Glomerular endothelial cell (primary cell): ENCODE measurements at places on chromosomes 13 and 19.

GRCh38 chr13:85019121-85019520 is 780.1 kb downstream of the SLITRK6 start:
- no peak for DNase-seq

DNA sequence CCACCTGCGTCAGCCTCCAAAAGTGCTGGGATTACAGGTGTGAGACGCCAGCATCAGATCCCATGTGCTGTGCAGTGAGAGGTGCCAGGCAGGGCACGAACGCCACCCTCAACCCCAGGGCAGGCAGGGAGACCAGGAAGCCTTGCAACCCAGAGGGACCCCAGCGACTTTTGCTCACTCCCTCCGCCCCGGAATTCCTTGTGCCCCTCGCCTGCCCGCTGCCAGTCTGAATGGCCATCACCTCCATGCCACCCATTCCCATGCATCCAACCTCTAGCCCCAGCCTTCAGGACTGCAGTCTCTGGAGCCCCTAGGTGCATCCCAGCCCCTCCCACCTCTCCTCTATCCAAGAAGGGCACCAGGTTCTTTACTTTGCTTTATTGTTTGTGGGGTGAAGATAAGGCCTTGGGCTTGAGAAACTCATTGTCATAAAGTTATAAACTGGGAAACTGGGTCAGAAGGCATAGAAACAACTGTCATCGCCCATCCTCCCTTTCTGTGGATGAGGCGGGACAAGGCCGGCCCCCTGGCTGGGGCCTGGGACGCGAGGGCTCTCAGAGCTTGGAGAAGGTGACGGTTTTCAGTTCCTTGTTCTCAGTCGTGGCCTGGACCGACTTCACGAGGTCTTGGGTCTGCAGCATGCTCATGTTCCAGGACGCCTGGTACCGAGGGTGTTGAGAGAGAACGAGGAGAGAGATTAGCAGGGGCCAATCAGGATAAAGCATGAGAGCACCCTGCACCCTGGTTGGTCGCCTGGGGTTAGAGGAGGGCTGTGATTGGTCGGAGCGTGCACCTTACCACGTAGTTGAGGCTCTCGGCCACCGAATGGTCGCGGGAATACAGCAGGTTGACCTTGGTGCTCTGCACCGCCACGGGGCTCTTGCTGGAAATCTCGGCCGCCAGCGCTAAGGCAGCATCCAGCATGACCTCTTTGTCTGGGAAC is 2.6 kb upstream of the LGALS4 start:
- no peak for DNase-seq

GRCh38 chr13:92573467-92574057 is 653.0 kb upstream of the GPC6 start:
- no peak for DNase-seq

- DNase-seq = no peak
These were observed 11.1 kb downstream of the SLC7A10 start for GRCh38 chr19:33214596-33214995.

- DNase-seq = no peak
These were observed at the start of gene HSPB6 for GRCh38 chr19:35756377-35757230. Gene HSPB6 (minus strand): TSS chr19:35757029. CDS start chr19:35757008, 21 bp downstream.

DNA sequence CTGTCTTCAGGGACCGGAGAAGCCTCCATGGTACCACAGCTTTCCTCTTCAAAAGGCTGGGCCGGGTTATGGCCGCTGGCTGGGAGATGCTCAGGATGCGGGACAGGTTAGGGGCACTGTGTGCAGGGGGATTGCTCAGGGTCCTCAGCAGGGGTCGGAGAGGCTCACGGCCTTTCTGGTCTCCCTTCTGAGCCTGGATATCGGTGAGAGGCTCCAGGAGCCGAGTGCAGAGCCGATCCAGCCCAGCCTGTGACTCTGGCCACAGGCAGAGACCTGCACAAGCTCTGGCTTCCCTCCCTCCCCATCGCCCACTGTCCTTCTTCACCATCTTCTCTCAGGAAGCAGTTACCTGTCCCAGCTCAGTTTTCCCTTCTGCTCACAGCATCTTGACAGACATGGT is 306.0 kb downstream of the ZNF536 start:
- DNase-seq = no peak

GRCh38 chr13:94280845-94281244 is 198.6 kb downstream of the DCT start:
- DNase-seq = no peak

DNA sequence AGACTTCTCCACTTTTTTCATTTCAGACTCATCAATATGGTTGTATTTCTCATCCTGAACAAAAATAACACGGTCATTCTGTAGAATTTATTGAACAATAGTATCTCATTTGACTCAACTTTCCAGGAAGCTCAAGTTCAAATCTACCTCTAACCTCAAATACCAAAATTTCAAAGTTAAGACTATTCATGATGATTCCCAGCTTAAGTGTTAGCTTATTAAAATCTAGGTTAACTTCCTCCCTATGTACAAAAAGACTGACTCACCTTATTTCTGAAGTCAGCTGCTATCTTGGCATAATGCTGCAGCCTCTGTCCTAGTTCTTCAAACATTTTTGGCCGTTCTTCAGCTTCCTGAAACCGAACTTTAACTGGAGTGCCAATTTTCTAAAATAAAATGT is 23.2 kb downstream of the HSPH1 start:
- no peak for DNase-seq

GRCh38 chr13:95025116-95025515 is 276.1 kb downstream of the ABCC4 start:
- DNase-seq = no peak

DNA sequence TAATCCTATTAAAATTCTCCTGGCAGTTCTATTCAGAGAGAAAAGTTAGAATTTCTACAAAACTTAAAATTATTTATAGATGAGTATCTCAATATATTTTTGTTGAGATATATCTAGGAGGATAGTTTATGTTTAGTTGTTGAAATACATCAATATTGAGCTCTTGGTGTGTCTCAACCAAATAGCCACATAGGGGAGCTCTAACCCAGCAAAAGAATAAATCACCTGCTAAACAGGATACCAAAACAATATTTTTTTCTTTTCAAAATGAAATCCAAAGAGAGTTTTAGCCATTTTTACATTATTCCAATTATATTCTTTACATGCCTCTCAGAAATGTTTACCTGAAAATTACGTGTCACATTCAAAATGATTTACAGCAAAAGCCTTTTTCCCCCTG is 954.7 kb downstream of the SLITRK6 start:
- no peak for DNase-seq

DNA sequence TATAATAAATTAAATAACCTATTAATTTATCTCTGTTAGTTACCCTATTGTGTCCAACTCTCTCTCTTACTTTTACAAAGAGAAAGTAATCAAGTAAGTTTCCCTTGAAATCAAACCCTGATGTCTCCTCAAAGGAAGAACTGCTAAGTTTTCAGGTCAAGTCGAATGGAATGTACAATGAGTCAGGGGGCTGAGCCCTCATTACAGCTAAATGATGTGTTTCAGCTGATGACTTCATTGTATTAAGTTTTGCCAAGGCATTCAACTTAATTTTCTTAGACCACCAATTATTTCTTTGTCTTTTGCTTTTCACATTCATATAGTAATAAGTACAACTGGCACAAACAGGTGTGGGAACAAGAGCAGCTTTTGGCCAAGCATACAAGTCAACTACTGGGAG is 54.7 kb upstream of the DCT start:
- DNase-seq = no peak

DNA sequence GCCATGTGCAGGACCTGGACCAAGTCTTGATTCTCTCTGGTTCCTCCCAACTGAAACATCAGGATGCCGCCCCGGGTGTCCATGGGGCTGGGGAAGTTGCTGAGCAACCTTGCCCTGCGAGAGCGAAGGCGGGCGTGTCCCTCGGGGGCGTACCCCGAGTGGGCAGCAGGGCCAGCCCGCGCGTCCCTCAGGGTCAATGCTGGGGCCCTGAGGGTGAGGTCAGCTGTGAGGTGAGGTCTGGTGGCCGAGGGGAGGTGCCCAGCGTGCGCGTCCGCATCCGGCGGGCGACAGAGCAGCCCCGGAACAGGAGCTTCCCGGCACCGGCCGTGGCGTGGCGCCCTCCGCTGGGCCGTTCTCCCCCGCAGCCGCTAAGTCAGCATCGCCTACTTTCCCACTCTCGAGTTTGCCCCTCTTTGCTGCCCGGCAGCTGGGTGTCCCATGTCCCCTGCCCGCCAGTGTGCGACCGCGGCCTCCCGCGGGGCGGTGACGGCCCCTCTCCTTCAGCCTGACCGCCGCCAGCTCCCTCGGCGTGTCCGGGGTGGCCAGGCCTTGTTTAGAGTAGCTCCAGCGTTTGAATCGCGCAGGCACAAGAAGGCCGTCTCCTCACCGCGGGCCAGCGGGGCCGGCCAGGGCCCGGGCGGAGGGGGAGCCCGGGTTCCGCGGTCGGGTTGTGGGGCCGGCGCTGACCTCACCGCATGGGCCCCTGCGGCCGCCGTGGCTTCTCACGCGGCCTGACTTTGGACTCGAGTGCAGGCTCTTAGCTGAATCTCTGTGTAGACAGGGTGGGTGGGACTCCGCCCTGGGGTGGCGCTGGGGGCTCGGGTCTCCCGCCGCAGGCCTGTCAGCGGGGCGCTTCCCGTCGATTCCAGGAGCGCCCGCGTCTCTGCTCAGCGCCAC is 33.0 kb downstream of the GJA3 start:
- DNase-seq = no peak

DNA sequence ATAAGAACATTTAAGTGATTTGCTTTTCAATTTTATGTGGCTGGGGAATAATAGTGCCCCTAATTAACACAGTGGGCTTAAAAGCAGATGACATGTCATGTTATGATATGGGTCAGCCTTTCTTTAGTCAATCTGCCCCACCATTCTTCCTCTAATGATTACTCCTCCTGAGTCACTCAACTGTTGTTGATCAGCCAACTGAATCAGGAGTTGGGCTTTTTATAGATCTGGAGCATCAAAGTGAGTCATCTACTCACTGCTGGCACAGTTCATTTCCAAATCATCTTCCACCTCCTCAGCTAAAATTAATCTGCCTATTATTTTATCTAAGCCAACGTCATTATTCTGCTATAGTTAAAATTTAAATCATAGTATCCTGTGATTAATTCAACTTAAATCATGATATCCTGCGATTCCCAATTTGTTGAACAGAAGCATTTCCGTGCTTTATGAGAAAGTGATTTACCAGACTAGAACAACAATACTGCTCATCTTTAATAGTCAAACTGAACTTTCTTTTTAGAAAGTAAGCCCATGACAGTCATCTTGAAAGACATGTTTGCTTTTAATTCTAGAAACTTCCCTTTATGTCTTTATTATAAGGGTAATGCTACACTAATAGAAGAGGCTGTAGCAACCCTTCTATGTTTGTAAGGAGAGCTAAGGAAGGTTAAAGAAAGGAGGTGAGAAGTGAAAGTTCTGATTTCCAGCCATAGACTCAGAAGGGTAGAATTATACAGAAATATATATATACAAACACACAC is 551.4 kb downstream of the TBC1D4 start:
- DNase-seq = no peak

DNA sequence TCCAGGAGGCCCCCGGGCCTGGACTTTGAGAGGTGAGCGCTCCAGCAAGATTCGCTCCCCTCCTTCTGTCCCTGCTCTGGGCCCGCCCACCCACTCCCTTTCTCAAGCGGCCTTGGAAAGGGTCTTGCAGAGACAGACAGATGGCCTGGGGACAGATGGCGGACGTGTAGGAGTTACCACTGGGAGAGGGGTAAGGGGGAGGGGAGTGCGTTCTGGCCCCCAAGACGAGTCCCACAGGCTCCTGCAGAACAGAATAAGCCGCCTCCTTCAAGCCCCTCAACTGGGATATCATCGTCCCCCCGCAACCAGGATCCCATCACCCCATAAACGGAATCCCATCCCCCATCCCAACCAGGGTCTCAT is 3.6 kb upstream of the TNFAIP8L1 start:
- no peak for DNase-seq

GRCh38 chr13:92547266-92547665 is 679.3 kb upstream of the GPC6 start:
- DNase-seq = no peak

DNA sequence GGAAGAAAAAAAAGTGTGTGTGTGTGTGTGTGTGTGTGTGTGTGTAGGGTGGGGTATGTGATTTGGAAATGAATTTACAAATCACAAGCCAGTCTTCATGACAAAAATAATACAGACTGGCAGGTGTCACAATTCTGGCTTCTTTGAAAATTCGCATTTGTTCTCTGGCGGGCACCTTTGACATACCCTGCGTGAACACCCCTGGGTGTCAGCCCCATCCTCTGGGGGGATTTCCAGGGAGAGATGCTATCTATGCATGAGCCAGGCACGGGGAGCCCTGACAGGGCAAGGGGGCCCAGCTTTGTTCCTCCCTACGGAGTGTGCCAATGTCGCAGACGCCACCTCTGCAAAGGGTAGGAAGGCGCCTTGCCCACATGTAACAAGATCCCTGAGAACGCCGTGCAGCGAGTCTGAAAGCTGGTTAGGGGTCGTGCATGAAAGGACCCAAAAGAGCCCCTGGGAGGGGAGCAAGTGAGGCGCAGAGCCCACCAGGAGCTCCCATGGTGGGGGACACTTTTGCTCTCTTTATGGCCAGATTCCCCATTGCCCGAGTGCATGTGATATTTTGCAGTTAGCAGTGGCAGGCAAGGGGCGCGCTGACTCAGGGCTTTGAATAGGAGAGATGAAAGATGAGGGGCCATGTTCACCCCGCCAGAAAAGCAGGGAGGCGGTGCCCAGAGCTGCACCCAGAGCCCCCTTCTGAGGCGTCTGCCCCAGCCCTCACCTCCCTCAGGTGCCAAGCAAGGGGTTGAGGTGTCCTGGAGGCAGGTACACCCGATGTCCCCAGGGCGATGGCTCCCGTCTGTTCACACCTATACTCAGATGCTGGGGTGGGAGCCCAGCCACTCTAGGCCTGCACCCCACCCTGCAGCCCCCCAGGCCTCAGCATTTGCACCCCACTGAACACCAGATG is 45.3 kb downstream of the KLF2 start:
- DNase-seq = no peak

DNA sequence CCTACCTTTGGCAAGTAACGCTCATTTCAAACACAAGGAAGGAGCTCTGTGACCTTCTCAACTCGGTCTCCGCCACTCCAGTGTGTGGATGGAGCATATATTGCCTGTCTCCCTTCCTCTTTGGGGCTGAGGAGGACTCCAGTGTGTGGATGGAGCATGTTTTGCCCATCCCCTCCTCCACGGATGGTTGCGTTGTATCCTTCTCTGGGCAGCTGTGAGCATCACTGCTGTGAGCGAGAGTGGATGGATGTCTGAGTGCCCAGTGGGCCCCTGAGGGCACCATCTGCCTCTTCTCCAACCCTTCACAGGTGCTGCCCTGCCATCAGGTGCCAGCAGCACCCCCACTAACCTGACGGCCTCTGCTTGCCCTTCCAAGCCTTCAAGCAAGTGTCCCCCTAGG is 186.2 kb downstream of the TEX29 start:
- DNase-seq = no peak

- no peak for DNase-seq
These were observed 150.7 kb downstream of the KCTD15 start for GRCh38 chr19:33947265-33947964.

- no peak for DNase-seq
These were observed 8.2 kb upstream of the HSD17B14 start for GRCh38 chr19:48844472-48844871.

DNA sequence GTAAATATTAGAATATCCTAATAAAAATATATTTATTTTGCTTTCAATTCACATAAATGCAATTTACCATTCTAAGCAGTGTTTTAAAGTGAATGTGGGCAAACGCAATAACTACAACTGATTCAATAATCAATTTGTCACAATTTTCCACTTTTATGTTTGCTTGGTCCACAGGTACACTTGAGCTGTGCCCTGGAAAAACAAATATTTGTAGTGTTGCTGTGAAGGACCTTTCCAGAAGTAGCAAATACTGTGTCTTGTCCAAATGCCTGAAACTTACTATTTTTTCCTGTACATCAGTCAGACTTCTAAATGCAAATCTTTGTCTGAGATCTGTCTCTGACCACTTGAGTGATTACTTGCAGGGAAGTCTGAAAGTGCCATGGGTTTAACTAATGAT is 845.8 kb upstream of the SLITRK5 start:
- no peak for DNase-seq

- no peak for DNase-seq
These were observed 7.8 kb upstream of the MKNK2 start for GRCh38 chr19:2058570-2059421.
